Esophagus mucosa (tissue), 1 donor: ENCODE measurements at places on chromosomes 4 and X. TPM values are rescaled to one million over a fixed set of nuclear protein-coding genes. Genes with fewer than 3 reads are reported as not detected.

- ATAC-seq = peak; percentile 37
Measured at GRCh38 chrX:12929701-12930100, 23.3 kb downstream of the TLR8 start.

DNA sequence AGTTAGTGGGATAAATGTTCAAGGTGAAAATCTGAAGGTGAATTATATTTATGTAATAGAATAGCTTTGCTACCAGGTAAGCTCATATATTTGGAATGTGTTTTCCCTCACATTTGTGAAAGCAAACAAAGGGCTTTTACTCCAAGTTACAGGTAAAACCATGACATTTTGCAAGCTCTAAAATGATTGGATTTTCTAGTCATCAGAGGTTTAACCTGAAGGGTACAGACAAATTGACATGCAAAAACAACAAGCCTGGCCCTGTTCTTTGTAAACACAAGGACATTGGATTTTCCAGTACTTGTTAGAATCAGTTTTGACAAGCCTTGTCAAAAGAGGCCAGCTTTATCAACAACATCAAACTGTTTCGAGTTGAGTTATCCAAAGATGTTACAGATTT lies 51.7 kb downstream of the ZFX start:
- no peak for ATAC-seq

DNA sequence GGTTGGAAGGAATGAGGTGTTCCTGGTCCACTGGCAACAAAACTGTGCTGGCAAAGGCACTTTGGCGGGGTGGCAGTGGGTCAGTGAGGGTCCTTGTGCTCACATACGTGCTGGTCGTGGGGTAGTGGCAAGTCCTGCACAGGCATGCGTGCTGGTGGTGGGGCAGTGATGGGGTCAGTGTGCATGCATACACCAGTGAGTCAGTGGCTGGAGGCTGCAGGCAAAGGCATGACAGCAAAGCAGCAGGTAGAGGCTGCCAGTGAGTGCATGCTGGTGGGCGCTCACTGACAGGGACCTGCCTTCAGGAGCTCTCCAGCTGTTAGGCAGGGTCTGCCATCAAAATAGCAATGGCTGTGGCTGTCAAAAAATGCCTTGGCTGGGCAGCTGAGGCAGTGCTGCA lies 42.1 kb downstream of the TMPRSS11E start:
- peak; percentile 37 for ATAC-seq

- ATAC-seq = no peak
Measured at GRCh38 chrX:48904180-48904579, 6.5 kb downstream of the PQBP1 start.

DNA sequence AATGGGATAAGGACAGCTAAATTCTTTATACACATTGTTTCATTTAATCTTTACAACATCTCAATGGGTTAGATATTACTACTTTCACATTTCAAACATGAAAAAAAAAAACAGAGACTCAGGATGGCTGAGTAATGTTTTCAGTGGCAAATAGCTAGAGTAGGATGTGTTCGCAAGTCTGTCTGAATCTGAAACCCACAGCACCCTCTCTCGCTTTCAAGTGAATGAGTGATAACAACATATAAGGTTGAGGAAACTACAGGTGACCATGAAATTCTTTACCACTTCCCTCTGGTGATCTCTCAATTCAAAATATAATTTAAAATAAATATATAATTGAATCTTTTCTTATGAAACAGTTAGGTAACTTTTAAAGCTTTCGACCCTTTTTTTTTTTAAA lies 162.6 kb downstream of the PRR32 start:
- no peak for ATAC-seq

DNA sequence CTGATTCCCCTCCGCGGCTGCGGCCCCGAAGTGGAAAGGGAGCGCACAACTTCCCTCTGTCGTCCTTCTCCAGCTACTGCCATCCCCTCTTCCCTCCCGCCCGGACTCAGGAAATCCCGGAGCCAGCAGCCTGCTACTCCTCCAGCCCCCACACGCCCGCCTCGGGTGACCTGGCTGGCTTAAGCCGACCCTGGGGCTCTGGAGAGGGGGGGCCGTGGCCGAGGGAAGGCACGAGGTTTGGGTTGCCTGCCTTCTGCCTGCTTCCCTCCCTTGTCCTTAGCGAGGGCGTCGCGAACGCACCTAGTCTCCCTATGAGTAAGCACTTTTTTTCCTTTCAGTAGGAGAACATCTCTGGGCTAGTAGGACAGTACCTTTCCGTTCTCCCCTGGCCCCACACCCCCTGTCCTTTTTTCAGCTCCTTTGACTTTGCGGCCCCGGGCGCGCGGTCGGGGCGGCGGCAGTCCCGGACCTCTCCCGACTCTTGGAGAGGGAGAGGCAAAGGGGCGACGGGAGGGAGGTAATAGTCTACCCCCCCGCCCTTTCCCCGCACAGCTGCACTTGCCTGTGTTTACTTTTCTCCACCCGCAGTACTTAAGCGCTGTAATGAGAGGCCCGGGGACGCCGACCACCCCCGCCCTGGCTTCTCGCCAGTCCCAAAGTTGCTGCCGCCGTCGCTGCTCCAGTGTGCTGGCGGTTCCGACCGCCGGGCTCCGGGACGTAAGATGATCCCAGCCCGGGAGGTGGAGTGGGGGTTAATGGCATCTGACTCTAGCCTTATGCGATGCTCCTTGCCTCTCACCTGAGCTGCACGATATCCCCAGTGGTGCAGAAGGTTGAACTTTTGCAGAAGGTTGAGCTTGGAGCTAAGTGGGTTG lies 868 bp downstream of the PLS3 start:
- ATAC-seq = peak; percentile 63

DNA sequence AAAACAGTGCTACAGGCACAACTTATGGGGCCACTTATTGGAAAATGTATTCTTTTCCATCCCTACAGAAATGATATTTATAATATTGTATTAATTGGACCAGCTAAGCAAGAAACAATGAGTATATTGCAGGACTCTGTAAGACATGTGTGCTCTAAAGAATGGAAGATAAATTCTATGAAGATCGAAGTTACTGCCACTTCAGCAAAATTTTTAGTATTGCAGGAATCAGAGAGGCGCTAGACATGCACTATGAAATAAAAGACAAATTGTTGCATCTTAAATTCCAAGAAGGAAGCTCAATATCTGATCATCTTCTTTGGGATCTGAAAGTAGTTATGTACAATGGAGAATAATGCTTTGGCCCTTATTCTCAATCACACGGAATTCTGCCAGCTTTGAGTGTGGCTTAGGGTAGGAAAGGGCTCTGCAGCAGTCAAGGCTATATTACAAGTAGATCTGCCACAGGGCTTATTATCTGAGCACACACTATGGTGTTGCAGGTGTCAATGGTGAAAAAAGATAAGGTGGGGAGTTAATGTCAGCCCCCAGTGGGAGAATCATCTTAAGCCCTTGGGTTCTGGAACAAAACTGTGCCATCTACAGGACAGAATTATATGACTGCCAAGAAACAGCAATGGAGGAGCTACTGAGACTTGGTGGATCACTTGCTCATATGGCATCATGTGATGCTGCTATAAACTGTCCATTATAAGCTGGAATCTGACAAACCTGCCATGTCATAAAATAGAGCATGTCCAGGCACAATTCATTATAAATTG lies 334.0 kb upstream of the NDST3 start:
- ATAC-seq = no peak

DNA sequence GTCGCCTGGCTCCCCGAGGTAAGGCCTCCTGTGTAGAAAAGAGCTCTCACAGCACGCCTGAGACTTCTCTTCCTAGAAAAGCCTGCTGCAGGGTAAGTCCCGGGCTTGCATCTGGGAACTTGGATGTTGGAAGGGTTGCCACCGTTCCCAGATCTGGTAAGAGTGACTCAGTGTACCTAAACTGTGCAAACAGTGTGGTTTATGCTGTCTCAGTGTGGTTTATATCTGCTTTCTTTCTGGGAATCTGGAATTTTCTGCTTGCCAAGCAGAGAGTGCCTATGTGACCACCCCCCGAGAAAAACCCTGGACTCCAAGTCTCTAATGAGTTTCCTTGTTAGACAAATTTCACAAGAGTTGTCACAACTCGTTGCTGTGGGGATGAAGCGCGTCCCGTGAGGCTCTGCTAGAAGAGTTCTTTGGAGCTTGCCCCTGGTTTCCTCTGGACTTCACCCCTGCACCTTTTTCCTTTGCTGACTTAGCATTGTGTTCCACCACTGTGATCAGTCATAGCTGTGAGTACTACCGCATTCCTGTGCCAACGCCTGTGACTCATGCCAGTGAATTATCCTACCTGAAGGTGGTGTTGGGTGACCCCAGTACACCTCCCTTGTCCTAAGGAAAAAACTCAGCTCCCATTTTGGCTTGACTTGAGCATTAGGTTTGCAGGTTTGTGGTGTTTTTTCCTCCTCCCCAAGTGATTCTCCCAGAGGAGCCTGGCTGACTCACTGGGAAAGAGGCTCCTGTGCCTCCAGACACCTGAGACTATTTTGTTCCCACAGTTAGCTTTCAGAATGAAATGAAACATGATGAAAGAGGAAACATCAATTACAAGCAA lies 14.5 kb downstream of the SLC2A9 start:
- ATAC-seq = peak; percentile 93

The GPR82 gene
- total RNA-seq = 0.12 TPM

GRCh38 chr4:140308366-140309123 lies 64.9 kb upstream of the SCOC start:
- ATAC-seq = peak; percentile 99

DNA sequence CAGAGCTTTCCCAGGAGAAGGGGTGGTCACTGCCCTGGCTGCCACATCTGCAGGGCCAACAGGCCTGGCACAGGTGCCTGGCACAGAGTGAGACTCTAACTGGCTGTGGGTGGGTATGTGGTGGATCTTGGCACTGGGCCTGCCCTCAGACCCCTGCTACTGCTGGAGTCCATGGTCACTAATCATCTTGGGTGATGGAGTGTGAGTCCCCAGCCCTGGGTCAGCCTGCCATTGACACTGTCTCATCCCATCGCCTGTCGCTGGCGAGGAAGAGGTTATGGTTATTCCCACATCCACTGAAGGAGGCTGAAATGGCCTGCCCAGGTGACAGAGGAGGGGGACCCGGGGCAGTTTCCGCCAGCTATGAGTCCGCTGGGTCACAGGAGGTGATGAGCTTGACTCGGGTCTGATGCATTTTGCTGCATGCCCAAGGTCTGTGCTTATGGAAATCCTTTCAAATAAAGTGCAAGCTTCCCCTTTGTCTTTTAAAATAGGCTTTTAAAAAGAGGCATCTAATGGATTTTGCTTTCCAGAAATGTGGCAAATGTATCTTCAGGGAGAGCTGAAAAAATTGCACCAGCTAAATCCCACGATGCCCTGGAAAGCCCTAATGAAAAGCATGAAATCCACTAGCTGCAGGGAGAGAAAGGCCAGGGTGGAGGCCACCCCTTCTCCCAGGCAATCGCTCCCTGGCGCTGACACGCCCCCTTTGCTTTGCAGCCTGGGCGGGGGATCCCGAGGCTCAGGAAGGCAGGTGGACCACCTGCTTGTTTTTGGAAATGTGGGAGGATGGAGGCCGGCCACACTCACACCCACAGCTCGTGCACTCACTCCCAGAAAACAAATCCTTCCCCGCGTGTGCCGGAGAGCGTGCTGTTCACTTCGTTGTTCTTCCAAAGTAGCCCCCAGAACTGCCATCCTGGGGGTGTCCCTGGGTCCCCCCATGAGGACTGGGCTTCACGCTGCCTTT lies 54.9 kb downstream of the ABLIM2 start:
- no peak for ATAC-seq

- ATAC-seq = peak; percentile 37
Measured at GRCh38 chr4:114180481-114180880, 201.0 kb upstream of the ARSJ start.

DNA sequence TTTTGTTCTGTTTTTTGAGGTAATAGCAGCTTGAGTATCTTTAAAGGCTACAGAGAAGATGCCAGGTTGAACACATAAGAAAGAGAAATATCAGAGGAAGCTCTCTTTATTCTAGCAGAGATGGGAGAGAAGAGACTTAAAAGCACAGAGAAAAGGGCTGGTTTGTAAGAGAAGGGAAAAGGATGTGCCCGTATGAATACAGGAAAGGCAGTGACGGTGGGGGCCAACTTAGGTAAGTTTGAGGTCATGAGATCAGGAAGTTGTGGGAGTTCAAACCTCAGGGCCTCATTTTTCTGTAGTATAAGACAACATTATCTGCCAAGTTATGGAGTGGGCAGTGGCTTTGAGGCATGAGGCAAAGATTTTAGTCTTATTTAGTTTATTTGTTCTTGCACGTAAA lies 121.3 kb upstream of the S100G start:
- no peak for ATAC-seq

The CLIC2 gene
- 2.5 TPM for total RNA-seq

GRCh38 chr4:46894826-46895225 lies 14.2 kb downstream of the COX7B2 start:
- ATAC-seq = no peak

GRCh38 chr4:130071746-130072145 lies 975.8 kb downstream of the C4orf33 start:
- no peak for ATAC-seq

DNA sequence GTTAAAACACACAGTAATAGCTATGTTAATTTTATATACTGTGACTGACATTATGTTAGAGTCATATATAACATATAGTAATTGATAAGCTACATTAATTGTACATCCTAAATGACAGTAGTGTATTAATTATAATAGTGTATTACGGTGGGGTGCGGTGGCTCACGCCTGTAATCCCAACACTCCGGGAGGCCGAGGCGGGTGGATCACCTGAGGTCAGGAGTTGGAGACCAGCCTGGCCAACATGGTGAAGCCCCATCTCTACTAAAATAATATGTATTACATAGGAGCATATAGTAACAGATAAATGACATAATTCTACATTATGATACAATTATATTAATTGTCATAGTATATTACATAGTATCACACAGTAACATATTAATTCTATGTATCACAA lies 12.2 kb downstream of the ASMTL start:
- ATAC-seq = no peak

DNA sequence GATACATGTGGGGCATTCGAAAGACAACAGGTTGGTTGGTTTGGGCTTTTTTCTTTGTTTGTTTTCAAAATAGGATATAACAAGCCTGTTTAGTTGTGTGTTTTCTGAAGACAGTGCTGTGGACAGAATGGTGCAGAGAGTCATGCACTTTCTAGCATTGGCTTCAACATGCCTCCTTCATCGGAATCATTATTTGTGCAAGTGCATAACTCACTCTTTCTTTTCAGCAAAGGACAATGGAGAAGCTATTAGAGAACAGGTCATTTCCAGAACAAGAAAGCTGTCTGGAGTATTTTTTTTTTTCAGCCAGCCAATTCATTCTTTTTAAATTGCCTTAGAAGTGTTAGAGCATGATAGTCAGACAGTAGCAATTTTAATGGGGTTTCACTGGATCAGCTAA lies 225.8 kb downstream of the STK32B start:
- ATAC-seq = no peak

The HS6ST2 gene
- total RNA-seq = 8.5 TPM

The CENPVL1 gene
- total RNA-seq = not detected

DNA sequence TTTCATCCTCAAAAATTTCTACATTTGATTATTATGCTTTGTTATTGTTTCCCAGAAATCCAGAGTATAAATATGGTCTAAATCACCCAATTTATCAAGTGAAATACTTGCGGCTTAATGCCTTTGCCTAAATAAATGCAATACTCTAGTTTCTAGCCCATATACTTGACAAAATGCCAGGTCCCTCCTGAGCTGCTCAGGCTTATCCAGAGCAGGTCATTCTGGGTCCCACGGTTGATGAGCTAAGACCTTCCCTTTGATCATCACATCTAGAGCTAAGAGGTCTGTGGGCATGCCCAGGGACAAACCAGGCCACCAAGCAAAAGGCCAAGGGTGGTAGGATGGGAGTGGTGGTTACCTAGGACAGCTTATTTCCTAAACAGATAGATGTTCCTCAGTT lies 180.1 kb downstream of the SMIM20 start:
- no peak for ATAC-seq
